Central memory CD8-positive, alpha-beta T cell (primary cell): ENCODE measurements at places on chromosomes 7 and 10.

GRCh38 chr10:59143544-59143943 lies 32.9 kb upstream of the PHYHIPL start:
- DNase-seq = no peak

DNA sequence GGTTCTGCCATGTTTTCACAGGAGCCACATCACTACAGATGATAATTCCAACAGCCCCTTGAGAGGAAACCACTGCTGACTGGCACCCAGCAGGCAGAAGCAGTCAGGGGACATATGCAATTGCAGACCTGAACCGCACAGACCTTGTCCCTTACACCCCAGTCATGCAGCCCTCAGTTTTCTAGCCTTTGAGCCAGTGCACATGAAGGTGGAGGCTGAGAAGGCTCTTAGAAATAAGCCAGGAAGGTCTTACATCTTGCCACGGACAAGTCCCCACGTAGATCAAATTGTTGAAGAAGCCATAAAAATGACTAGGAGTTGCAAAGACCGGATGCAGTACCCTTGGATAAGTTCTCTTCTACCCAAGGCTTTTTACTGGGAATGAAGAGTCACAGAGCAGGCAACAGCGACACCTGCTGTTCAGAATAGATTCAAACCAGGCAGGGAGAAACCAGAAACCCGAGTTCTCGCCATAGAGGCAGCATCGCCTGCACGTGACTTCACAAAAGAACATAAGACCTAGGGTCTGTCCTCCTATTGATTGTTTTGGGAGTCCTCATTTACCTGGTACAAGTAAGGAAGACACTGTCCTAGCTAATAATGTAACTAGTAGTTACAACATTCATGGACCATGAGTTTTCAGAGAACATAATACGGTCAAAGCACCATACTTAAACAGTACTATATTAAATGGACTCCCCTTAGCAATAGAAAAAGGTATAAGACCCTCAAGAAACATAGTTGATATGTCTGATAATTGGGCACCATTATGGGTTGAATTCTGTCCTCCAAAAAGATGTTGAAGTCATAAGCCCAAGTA lies 11.1 kb downstream of the STEAP1B start:
- DNase-seq = peak; percentile 45

- no peak for DNase-seq
These were observed 55.0 kb upstream of the AKR1E2 start for GRCh38 chr10:4770801-4771553.

GRCh38 chr10:65340340-65340739 lies 1585.5 kb upstream of the LRRTM3 start:
- no peak for DNase-seq
